ENCODE measurements at places on chromosomes 1 and 21.

GRCh38 chr1:155107309-155108264 lies 20.1 kb upstream of the EFNA1 start:
- no peak for DNase-seq

DNA sequence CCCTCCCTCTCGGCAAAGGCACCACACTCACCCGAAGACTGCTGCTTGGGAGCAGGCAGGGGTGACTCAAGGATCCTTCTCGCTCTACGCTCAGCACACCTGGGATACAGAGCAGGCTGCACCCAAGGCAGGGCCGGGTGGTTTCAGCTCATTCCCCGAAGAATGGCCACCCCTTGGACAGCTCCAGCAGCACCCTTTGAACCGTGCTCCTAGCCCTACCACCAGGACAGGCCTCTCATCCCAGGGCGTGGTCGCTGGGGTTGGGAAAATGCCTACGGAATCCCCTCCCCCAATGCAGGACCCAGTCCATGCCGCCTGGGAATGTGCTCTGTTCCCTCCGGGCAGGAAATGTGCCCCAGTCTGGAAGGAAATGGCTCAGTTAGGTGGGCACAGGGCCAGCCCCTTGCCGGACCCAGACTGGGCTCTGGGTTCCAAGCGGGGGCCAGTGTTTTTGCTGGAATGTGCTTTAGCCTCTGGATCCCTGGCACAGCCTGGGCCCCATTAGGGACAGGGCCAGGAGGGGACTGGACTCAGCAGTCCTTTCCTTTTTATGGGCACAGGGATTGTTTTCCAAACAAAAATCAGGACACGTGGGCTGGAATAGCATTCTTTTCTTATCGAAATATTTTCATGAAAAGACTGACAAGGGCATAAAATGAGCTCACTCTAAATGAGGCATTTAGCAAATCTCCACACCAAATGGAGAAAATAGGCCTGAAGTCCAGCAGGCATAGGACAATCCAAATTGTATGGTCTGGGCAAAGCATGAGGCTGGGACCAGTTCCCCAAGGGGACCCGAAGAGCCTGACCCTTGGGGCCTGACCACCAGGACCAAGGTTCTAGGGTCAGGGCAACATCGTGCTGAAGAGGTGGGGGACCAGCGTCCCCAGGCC lies 7.3 kb downstream of the TMEM82 start:
- no peak for DNase-seq

- DNase-seq: no peak
Observed at GRCh38 chr1:220726634-220727033, 21.5 kb upstream of the MTARC2 start.

GRCh38 chr1:70383483-70383882 lies 27.6 kb upstream of the CTH start:
- no peak for DNase-seq

DNA sequence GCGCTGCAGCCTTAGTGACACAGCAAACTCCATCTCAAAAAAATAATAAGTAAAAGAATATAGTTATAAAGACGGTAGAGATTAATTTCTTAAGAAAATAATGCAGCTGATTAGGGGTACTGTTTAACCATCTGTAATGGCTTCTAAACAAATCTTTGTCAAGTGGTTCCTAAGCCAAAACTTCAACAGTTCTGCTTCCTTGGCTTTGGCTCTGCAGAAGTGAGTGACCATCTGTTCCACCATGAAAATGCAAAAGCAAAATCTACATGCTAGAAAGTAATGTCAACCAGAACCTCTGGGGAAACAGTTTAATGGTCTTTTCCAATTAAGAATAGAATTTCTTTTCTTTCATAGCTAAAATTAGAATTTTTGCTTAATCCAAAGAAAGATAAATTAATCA lies 8.3 kb upstream of the SH2D5 start:
- no peak for DNase-seq

DNA sequence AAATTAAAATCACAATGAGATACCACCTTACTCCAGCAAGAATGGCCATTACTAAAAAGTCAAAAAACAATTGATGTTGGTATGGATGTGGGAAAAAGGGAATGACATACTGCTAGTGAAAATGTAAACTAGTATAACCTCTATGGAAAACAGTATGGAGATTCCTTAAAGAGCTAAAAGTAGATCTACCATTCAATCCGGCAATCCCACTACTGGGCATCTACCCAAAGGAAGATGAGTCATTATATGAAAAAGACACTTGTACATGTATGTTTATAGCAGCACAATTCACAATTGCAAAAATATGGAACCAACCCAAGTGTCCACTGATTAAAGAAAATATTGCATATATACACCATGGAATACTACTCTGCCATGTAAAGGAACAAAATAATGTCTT lies 37.2 kb downstream of the SUSD4 start:
- DNase-seq: no peak

DNA sequence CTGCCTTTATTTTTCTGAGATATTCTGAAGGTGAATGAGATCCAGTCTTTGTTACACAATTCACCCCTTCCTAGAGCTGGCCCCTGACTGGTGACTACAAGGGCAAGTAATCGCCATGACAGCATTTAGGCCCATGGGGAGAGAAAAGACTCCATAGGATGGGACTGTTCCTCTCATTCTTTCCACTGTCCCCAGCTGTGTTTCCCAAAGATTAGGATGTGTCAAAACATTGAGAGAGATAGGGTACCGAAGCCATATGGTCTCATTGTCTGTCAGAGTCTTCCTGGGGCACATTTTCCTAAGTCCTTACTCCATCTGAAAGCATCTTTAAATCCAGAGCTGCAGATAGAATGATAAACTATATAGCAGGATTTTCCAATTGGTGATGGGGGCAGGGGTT lies 423.5 kb downstream of the OMA1 start:
- DNase-seq: no peak

DNA sequence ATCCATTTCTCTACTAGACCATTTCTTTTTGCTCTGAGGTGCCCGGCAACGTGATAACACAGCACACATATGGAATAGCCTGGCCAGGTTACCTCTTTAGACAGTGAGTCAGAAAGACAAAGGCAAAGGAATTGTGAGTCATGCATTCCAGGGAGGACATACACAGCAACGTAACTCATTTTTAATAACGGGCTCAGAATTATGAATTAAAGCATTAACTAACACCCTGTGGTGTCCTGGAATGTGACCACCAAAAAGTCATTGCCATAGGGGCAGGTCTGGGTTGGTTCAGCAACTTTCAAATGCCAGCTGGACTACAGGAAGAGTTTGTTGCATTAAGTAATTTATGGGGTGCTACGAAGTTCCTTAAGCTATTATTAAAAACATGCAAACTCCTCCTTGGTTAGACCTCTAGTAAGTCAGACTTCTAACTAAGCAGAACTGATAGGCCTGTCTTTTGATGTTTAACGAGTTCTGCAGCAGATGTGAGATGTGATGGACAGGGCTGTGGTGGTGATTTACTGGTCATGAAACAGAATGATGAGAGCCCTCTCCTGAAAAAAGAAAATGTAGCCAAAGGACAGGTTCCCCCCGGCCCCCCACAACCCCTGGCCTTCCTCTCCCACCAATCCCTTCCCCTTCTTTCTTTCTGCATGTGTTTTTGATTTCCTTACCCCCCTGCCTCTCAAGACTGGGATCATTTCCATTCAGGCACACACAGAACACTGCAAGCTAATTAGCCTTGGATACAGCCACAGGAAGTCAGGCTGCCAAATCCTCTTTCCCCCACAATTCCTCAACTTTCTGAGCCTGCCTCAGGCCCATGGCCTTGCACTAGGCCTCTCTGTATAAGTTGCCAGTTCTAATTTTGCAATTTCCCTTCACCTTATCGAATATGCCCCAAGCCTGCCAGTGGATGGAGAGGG lies 88.9 kb upstream of the HAO2 start:
- no peak for DNase-seq

- no peak for DNase-seq
Observed at GRCh38 chr21:25103500-25104207, 503.6 kb downstream of the MRPL39 start.

DNA sequence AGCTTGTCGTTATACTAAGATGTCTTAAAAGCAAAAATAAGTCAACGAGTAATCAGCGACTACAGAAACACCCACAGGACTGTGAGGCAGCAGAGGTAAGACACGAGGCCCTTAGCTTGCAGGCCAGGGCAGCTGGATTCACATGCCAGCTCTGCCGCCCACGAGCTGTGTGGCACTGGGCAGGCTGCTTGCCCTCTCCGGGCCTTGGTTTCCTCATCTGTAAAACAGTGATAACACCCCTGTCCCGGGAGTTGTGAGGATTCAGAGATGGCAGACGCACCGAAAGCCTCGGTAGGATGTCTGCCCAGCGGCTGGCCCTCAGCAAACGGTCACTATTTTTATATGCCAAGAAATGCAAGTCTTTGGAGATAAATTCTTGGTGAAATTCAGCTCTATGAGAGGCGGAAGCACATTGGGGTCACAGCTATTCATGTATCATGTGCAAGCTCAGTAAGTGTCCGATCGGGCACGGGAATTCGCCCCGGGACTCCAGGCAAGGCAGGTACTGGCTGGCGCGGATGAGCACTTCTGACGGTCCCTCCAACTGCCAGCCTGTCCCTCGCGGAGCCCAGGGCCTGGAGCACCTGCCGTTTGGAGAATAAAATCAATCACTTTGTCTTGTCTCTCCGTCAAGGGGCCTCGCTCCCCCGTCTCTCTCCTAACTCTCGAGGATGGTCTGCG lies 1.1 kb downstream of the C2CD2 start:
- no peak for DNase-seq

DNA sequence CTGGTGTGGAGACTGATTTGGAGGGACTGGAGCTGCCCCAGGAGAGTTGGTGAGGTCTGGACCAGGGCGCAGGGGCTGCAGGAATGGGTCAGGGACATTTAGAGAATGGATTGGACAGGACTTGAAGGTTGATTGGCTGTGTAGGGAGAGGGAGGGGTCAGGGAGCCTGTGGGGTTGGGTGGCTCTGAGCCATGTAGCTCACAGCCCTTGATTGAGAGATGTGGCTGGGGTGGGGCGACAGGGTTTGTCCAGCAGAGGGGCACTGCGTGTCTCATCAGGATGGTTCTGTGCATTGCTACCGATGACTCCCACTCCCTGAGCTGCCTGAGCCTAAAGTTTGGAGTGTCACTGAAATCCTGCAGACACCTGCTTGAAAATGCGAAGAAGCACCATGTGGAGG lies 12.1 kb downstream of the AZIN2 start:
- DNase-seq: no peak

DNA sequence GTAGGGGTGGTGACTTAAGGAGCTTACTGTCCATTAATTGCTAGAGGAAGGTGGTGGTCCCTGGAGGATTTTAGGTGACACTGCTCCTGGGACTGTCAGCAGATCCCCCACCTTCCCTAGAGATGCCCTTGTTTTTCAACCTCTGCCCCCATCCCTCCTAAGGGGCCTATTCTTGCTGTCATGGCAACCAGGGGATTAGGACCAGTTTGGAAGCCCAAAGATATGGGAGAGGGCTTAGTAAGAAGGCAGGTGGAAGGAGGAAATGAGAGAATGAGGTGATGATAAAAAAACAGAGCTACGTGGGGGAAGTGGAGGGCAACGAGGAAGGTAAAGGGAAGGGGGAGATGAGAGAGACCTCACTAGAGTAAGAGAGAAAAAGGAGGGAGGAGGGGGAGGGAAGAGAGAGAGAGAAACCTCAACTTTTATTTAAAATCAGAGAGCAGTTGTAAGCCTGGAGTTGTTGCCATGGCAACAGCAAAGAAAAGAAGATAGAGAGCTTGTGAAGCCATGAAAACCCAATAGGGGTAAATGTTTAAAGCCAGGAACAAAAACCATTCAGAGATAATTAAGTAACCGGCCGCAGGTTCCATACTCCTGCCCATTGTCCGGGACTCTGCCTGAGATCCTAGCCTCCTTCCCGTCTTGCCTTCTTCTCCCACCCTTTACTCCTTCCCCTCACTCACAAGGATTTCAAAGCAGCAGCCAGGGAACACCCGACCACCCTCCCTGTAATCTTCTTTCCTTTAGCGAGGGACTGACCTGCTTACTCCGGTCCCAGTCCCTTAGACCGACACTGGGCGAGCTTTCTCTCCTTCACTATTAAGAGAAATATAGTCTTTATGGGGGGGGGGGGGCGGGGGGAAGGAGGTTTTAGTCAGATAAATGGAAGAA lies 20.6 kb downstream of the KIRREL1 start:
- DNase-seq: no peak

DNA sequence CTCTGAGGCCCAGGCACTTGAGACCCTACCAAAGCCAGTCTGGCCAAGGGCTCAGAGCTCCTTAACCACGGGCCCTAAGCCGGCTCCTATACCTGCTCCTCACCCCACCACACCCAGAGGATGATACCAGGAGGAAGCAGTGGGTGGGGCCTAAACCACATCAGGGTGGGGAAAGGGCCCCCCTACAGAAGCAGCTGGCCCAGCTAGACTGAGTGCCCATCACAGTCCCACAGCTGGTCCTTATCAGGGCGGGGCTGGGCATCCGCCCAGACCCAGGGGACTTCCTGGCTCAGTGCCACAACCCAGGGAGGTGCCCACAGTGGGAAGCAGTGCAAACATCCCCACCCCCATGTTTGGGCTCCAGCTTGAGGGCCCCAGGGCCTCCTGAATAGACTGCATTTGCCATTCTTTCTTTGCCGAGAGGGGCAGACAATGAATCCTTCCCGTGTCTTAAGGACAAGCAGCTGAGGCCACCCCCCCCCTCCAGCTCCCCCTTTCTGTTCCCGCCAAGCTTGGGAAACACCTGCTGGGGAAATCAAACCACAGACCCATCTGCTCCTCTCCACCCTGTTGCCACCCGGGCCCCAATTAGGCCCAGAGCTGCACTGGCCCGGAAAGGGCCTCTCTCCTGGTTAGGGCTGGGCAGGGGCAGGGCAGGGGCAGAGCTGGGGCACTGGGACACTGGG lies 6.2 kb downstream of the E2F2 start:
- no peak for DNase-seq

- no peak for DNase-seq
Observed at GRCh38 chr21:42655796-42656770, 2.7 kb downstream of the PDE9A start.

DNA sequence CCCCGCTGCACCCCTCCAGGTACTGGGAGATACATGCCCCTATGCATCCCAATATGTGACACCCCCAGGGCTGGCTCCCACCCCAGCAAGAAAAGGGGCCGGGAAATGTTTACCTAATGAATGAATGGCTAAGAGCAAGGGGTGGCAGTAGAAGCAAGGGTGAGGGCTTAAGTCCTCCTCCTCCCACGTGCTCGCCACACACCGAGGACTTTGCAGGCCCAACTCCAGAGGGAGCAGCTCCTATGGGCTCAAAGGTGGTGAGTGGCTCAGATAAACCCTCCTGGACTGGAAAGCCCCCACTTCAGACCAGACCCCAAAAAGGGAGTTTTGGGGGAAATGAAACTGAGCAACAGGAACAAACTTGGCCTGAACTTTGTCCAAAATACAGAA lies 11.4 kb downstream of the SLC45A3 start:
- no peak for DNase-seq
